ENCODE measurements at places on chromosomes 2 and 18.

DNA sequence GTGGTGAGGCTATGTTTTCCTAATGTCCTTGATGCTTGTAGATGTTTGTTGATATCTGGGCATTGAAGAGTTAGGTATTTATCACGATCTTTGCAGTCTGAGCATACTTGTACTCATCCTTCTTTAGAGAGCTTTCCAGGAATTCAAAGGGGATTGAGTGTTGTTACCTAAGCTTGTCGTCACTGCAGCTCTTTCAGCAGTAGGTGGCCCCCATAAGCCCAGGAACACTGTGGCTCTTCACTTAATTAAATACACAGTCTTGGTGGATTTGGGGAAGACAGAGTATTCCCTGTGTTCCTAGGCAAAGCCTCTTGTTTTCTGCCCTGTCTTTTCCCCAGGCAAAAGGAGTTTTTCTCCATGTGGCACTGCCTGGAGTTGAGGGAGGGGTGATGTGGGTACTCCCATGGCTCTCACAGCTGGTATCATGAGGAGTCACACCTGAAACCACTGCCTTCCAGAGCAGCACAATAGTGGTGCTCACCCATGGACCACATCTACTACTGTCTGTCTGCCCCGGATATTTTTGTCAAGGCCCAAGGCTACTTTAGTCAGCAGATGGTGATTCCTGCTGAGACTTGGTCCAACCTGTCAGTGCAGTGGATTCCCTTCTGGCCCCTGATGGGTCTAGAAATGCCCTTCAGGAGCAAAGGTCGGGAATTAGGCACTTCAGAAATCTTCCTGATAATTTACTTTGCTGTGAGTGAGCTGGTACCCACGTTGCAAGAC is 95.7 kb downstream of the GALNT13 start:
- no peak for DNase-seq

DNA sequence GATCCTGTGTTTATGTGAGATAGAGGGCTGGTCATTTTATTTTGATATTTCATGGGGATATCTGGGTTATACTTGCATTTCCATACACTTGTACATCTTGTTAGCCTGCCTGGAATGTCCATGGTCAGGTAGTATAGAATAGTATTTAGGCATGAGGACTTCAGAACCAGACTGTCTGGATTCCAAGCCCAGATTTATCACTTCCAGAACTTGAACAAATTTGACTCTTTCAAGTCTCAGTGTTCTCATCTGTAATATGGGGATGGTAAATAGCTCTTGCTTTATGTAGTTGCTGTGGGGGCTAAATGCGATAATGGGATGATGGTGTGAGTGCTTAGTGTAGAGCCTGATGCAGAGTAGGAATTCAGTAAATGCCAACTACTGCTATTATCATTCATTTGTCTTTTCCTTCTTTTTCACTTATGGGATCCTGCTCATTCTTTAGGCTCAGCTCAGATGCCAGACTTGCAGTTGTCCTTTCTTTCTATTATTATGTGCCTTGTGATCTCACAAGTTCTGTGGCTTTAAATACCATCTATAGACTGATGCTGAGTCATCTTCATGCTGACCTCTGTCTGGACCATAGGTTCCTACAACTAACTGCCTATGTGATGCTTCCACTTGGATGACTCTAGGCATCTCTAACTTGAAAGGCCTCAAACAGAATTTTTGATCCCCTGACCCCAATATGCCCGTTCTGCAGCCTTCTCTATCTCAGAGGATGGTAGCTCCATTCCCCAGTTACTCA is 67.4 kb downstream of the POLE4 start:
- DNase-seq: no peak

DNA sequence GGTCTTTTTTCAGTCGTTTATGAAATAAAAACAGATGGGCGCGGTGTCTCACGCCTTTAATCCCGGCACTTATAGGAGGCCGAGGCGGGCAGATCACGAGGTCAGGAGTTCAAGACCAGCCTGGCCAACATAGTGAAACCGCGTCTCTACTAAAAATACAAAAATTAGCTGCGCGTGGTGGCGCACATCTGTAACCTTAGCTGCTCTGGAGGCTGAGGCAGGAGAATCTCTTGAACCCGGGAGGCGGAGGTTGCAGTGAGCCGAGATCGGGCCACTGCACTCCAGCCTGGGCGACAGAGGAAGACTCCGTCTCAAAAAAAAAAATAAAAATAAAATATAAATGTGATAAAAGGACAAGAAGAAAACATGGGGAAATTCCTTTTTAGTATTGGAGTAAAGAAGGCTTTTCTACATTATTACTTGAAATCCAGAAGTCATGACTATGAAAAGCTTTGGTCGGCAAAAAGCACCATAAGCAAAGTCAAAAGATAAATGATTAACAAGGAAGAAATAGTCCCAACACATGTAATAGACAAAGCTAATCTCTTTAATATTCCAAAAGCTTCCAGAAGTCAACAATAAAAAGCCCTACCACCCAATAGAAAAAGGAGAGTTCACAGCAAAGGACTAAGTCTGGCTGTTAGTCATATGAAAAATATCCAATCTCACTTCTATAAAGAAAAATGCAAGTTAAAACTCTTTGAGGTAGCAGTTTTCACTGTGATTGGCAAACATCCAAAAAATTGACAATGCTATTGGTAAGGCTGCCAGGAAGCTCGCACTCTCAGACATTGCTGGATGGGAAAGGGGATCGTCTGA is 1.4 kb upstream of the FAM168B start:
- no peak for DNase-seq

DNA sequence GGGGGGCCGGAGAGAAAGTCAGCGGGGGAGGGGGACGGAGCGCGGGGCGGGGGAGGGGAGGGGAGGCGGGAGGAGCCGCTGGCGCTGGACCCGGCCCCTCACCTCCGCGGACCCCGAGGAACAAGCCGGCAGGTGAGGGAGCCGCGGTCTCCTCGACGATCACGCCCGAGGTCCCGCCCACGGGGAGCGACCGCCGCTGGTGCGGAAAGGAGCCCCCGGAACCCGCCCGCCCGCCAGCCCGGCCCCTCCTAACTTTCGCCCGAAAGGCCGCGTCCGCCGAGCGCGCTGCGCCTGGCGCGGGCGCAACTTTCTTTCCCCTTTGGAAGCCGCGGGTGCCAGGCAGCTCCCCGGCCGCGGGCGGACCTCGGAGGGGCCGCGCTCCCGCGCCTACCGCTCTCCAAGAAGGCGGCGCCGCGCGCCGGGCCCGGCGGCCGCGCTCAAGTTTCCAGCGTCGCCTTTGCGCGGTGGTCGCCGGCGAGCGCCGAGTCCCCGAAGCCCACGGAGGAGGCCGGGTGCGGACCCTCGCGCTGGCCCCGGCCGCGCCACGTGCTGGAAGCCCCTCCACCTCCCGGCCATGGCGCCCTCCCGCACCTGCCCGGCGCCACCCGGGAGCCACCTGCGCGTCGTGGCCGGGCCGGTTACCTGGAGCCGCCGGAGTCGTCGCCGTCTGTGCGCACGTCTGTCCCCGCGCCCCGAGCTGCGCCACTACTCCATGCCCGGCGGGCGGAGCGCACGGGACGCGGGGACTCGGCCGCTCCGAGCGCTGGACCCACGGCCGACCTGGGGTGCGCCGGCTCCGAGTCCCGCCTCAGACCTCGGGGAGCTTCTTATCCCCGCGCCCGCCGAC is at the start of gene ALKAL2:
Gene ALKAL2 (minus strand): TSS at position 181 of the 847 bp plus-strand sequence. CDS start 256 bp downstream, outside the sequence.
- no peak for DNase-seq

DNA sequence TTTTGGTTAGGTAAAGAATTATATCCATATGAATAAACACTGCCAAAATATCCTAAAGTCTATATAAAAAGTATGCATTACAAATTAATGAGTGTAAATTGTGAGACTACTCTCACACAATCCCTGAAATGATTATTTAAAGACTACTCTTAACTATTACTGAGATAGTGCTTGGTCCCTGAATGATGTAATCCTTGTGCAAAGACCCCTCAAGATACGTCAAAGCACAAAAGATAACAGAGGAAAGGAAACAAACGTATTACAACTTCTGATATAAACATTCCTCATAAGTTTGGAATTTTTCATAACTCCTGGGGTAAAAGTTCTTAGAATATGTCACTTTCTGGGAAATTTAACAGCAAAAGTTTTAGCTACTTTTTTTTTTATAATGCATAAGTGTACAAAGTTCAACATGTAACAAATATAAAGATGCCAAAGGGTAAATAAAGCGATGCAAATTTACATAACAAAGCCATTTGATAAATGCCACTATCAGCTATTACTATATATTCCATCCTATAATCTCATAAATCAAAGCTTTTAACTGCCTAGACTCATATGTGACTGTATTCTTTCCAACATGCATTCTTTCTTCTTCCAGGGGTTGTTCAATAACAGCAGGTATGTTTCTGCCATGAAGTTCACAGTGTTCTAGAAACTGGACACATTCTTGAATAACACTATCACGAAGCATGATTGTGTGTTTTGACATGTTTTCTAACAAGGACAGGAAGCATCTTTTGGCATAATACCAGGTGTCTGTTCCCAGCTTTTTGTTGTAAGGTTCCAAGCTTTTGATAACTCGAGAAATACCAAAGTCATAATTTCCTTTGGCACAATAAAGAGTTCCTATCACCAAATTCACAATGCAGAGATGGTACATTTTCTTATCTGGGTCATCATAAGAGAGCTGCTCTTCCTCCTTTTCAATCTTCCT is 158.0 kb downstream of the AGPS start:
- no peak for DNase-seq

DNA sequence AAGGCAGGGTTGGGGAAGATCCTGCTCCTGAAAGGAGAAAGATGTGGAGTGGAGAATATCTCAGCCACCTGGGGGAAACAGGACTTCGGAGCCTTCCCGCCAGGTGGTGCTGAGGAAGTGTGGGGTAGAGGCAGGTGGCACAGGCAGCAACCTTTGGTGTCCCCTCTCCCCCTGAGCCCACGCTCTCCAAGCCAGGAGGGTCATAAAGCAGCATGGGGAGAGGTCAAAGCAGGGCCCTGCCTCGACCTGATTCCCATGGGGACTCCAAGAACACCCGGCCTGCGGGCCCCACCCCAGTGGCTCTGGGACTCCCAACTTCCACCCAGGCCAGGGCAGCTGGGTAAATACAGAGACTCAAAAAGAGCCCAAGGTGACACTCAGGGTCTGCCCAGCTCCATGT is 54.3 kb upstream of the SLC66A3 start:
- DNase-seq: no peak

DNA sequence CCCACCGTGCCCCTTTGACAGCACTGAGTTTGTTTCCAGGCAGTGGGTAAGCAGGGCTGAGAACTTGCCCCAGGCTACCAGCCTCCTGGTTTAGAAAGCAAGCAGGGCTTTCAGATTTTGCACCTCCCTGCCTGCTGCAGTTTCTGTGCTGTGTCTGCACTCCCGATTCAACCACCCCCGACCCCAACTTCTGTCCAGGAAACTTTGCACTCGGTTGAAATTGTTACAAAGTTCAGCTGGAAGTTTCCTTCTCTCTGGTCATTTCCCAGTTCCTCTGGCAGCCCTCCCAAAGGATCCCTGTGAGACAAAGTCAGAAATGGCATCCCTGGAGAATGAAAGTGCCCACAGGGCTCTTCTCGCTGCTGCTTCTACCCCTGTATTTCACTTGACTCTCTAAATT is 12.4 kb upstream of the UPP2 start:
- DNase-seq: no peak
